Heart left ventricle (tissue), 16 donors: ENCODE measurements at places on chromosomes 11 and 22. TPM values are rescaled to one million over a fixed set of nuclear protein-coding genes. Genes with fewer than 3 reads are reported as not detected.

DNA sequence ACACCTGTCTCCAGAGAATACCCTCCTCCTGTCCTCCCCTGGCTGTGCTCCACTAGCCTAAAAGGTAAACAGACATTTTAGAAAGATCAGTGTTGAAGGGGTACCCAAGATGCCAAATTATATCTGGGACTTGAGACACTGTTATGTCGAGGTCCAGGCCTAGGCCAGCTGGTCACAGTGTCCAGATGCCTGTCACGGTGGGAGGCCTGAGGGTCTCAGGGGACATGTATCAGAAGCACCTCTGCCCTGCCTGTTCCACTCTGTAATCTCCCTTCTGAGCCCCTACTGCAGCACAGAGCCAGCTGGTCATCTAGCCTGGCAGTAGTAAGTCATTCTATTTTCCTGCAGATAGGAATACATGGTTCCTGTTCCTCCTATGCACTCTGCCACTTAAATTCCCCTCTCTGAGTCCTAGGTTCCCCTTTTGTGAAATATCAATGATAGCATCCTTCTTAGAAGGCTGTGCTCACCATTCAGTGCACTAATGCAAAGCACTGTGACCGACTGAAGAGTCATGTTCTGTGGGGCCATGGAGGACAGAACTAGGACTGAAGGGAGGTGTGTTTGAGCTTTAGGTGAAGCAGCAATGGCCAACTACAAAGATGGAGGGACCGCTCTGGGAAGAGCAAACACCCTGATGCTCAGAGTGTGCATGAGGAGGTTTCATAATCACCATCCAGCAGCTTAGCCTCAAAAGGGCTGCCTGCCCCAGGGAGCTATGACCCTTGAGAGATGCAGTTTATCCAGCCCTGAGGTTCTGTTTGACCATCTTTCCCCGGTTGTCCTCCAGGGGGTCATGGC lies 44.8 kb upstream of the TUB start:
- H3K36me3 ChIP-seq, result no peaks in the 10 kb centered on the region
- H3K4me3 ChIP-seq, result no peak overlapping the region
- H3K4me1 ChIP-seq, result peaks cover 21% of the 10 kb centered on the region
- H3K27me3 ChIP-seq, result no peaks in the 10 kb centered on the region
- no peak overlapping the region for H3K27ac ChIP-seq

Gene PDGFD
- 3.6 TPM for polyA plus RNA-seq

DNA sequence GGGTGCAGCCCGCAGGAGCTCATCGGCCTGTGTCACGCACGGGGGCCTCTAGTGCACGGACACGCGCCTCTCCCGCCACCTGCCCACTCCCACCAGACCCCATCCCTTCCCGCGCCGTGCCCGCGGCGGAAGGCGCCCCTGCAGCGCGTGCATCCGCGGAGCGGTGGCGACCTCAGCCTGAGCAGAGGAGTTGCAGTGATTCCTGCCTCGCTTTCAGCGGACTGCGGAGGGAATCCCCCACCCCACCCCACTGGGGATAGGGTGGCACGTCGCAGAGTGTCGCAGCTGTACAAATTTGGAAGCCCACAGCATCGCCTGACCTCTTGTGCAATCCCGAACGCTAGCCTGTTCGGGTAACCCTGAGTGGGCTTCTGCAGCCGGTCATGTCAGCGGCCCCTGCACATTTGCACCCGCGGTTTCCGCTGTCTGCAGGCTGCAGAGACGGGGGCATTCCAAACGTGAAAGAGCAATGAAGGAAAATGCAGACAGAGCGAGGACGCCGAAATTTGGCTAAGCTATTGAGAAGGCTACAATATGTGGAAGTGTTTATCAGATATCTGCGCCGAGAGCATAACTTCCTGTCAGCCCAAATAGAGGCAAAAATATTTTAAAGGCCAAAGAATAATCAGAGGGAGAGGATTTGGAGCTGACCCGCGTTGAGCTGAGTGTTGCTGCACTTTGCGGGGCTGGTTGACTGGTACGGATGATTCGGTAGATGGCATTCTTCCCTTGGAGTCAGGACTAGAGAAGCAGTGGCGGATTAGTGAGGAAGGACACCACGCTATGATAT lies 617 bp upstream of the ARHGAP20 start:
- no peak for DNase-seq
- no peaks in the 10 kb centered on the region for H3K36me3 ChIP-seq
- H3K4me1 ChIP-seq, result peaks cover 18% of the 10 kb centered on the region

- no peak for DNase-seq
- H3K4me1 ChIP-seq, result peaks cover 7% of the 10 kb centered on the region
- peaks cover 62% of the 10 kb centered on the region for H3K36me3 ChIP-seq
- no peak overlapping the region for H3K4me3 ChIP-seq
- no peaks in the 10 kb centered on the region for H3K27me3 ChIP-seq
Measured at GRCh38 chr11:82988936-82989627, 82.6 kb downstream of the RAB30 start.

DNA sequence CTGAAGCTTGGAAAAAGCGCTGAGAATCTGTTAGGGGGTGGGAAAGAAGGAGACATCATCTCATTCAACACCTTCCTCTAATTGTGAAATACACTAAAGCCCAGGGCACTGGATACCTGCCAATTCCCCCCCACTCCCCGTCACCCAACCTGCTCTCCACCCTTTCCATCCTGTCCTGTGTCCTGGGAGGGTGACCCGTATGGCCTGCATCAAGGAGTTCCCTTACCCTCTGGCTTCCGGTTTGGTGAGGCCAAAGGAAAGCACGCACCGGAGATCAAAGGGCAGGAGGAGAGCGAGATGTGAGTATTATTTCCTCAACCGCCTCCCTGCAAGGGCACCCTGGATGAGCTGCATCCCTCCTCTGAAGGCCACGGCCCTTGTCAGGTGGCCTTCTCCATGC lies 65.0 kb upstream of the PTPRJ start:
- no peaks in the 10 kb centered on the region for H3K36me3 ChIP-seq
- no peak for DNase-seq
- no peak overlapping the region for H3K4me3 ChIP-seq
- peak overlapping the region; percentile 30 for H3K27ac ChIP-seq

DNA sequence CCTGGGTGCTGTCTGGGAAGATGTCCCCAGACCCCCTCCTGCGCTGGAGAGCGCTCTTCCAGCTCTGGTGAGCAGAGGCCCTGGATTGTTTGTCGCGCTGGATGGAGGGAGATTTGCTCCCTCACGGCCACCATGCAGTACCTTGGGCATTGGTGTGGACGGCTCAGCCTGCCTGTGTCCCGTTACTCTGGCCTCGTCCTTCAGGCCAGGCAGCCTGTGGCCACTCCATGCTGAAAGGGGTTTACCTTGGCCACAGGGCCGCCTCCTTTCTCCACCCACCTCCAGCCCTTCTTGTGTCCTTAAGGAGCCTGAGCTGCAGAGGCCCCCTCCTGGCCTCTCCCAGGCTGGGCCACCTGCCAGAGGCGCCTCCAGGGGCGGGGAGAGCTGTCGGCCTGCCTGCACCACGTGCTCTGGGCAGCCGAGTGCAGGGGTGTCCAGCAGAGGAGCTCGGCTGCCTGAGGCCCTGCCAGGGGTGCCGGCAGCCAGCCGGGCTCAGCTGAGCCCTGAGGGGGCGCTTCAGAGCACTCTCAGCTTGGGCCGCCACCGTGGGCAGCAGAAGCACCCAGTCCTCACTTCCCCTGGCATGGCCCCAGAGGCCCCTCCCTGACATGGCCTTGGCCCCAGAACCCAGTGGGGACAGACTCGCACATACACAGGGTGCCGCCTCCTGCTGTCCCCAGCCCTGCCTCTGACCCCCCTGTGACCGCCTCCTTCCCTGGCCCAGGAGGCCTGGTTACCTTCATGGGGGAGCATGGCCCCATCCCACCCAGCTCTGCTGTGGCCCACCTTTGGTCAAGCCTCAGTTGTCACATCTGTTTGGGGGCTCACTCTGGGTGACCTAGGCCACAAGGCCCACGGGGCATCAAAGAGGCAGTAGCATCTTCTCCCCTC lies 3.4 kb downstream of the CCND1 start:
- H3K4me3 ChIP-seq, result peak overlapping the region; percentile 93
- peak; percentile 86 for DNase-seq
- peaks cover 58% of the 10 kb centered on the region for H3K36me3 ChIP-seq
- H3K27me3 ChIP-seq, result no peaks in the 10 kb centered on the region
- H3K27ac ChIP-seq, result peak overlapping the region; percentile 96
- peaks cover 39% of the 10 kb centered on the region for H3K4me1 ChIP-seq

Gene CD82
- polyA plus RNA-seq, result 25.2 TPM

- H3K4me3 ChIP-seq, result no peak overlapping the region
- H3K27ac ChIP-seq, result no peak overlapping the region
- no peaks in the 10 kb centered on the region for H3K4me1 ChIP-seq
- H3K27me3 ChIP-seq, result no peaks in the 10 kb centered on the region
- H3K36me3 ChIP-seq, result no peaks in the 10 kb centered on the region
Measured at GRCh38 chr11:132030896-132031295, 660.5 kb downstream of the NTM start.
